Stimulated activated CD4-positive, alpha-beta T cell treated with anti-CD3 and anti-CD28 coated beads, Interleukin-2, amount 100 ng/mL, for 24 hours (primary cell): ENCODE measurements at places on chromosomes 3 and 15.

GRCh38 chr15:83472151-83472550, 25.0 kb downstream of the SH3GL3 start:
- DNase-seq = no peak

DNA sequence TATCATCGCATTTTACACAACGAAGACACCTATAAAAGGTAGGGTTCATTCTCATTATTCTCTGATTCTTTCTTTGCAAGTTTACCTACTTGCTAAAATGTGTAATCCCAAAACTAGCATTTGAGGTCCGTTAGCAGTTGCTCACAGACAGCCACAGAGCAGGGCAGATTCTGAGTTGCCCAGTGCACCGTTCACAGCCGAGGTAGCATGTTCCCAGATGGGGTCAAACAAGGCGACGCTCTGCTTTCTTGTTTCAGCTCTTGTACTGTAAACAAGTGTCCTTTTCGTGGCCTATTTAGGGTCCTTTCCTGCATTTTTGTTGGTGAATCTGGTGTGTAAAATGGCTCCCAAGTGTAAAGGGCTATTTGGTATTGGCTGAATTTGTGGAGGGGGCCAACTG, 3.1 kb downstream of the PPP1R2 start:
- peak; percentile 40 for DNase-seq

DNA sequence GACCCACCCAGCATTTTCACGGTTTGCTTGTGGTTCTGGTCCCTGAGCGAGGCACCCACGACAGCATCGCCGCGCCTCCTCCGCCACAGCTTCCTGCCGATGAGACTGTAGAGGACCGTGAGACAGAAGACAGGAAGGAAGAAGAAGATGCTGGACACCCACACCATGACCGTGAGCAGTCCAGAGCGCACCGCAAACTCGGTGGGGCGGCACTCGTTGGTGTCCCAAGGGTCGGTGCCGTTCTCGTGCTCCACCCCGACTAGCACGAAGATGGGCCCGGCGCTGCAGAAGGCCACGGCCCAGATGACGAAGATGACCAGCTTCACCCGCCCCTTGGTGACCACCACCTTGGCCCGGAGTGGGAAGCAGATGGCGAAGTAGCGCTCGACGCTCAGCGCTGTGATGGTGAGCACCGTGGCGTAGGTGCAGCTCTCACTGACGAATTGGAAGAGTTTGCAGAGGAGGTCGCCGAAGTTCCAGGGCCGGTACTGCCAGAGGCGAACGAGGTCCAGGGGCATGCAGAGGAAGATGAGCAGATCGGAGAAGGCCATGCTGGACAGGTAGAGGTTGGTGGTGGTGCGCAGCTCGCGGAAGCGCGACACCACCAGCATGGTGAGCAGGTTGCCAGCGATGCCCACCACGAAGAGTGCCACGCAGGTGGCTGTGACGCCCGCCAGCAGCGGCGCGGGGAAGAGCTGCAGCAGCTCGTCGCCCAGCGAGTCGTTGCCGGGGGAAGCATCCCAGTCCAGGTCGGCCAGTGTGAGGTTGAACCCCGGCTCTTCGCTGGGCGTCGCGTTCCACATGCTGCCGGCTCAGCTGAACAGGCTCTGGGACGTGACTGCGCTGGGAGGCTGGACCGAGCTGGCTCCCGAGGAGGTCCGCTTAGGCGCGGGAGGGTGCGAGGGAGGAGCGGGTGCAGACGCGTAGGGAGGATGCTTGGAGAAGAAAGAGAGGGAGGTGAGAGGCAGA, at the start of gene GHSR:
Gene GHSR, minus strand, starts transcription at position 846 of the 969 bp plus-strand sequence. Its CDS starts 43 bp downstream, at position 803.
- peak; percentile 19 for DNase-seq

DNA sequence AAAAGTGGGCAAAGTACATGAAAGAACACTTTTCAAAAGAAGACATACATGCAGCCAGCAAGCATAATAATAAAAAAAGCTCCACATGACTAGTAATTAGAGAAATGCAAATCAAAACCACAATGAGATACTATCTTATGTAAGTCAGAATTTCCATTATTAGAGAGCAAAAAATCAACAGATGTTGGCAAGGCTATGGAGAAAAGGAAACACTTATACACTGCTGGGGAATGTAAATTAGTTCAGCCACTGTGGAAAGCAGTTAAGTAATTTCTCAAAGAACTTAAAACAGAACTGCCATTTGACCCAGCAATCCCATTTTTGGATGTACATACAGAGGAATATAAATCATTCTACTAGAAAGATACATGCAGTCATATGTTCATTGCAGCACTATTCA, 360.7 kb downstream of the NSUN3 start:
- DNase-seq = no peak

GRCh38 chr3:72380193-72380592, 468.1 kb downstream of the SHQ1 start:
- no peak for DNase-seq

GRCh38 chr3:52792413-52792812, 2.2 kb upstream of the ITIH3 start:
- DNase-seq = no peak

GRCh38 chr3:153396581-153396980, 234.6 kb downstream of the RAP2B start:
- DNase-seq = no peak

DNA sequence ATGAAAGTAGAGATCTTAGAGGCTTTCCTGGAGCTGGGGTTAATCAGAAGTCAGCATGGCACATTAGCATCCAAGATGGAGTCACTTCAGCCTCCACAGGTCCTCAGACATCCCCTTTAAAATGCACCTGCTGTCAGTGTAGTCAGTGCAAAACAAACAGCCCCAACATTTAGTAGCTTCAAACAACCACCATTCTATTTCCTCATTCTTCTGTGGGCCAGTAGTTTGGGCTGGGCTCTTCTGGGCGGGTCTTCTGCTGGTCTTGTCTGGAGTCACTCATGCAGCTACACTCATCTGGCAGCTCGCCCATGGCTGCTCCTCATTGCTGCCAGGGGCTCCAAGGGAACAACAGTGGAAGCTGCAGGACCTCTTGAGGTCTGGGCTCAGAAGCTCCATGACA, 99.9 kb downstream of the TLE3 start:
- DNase-seq = no peak

- no peak for DNase-seq
Measured at GRCh38 chr3:41339758-41340157, 140.5 kb downstream of the CTNNB1 start.

GRCh38 chr3:27591312-27592210, 107.4 kb upstream of the SLC4A7 start:
- no peak for DNase-seq

DNA sequence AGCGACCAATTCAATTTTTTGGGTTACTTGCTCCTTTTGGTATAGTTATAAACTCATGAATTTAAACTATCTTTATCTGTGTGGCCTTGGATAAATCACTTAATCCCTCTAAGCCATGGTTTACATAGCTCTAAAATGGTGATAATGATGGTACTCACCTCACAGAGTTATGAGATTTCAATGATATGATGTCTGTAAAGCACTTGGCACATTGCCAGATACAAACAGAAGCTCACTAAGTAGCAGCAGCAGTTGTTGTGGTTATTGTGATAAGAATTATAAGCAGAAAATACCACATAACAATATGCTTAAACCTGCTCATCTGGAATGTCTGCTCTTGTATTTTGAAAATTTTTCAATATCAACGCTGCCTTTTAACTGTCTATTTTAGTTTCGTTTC, 185.1 kb upstream of the SNTN start:
- no peak for DNase-seq

GRCh38 chr15:95494971-95495541, 835.4 kb upstream of the NR2F2 start:
- DNase-seq = no peak

GRCh38 chr3:125055331-125055912, 375 bp downstream of the HEG1 start:
- peak; percentile 23 for DNase-seq

DNA sequence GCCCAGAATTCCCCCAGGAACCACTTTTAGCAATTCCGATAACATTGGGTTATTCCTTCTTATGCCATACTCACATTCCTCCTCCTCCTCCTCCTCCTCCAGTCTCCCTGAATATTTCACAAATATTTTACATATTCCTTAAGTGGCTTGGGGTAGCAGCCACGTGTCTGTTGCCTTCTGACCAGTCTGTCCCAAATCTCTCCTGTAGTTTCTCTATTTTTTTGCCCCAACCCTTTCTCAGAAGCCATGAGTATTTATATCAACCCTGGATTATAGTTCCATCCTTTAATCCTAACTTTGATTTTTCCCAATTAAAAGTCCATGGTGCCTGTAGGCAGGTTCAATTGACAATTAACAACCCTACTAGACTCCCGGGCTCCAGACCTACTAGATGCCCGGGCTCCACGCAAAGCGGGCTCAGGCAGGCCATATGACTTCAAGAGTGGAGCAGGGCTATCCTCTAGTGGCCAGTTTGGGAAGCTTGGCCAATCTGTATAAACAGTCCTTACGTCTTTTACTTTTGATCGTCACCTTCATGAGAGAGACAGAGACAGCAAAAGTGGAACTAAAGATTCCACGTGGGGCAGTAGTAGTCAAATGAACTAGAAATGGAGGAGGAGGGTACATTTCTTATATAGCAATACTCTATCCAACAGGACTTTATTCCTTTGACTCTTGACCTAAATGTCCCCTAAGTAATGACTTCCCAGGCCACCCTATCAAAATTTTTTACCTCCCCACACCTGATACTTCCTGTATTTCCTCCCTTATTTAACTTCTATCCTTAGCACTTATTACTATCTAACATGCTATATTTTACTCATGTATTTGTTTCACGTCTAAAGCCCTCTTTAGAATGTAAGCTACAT, 69.7 kb downstream of the USF3 start:
- no peak for DNase-seq

- no peak for DNase-seq
Measured at GRCh38 chr3:67863869-67864268, 209.5 kb upstream of the SUCLG2 start.

- DNase-seq = no peak
Measured at GRCh38 chr3:126484148-126484547, 8.5 kb upstream of the ZXDC start.

- no peak for DNase-seq
Measured at GRCh38 chr3:45975686-45976085, 19.9 kb downstream of the FYCO1 start.

DNA sequence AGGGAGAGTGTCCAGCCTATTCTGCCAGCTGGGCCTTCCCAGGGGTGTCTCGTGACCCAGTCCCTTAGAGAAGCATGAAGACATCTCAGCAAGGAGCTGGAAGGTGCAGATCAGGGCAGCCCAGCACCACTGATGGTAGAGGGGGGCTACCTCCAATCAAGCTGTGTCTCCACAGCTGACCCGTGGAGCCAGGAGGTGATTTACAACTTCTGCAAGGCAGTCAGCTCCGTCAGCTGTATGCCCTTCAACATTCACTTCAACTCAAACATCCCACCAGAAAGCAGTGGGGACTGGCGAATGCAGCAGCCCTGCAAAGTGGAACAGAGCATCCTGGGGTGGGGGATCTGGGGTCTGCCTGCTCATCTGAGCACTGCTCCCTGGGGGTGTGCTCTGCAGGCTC, 32.6 kb upstream of the FRG2C start:
- no peak for DNase-seq

DNA sequence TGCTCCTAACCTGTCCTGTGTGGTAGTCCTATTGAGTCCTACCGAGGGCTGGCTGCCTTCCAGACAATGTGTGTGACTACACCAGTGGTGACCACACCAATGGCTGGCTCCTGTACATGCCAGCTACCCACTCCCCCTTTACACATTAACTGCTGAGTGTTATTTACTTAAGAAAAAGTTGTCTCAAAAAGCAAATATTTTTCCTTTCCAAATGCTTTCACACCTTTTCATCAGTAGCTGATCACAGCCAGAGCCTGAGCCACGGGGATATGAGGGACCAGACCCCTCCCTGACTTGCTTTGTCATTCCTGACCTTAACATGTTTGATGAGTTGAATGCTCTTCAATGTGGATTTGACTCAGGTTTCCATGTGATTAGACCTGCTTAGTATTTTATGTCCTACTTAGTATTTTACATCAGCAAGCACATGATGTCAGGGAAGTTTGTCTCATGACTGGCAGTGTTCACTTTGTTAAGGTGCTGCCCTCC, 29.6 kb upstream of the GREM1 start:
- DNase-seq = no peak

GRCh38 chr3:56557831-56558170, 826 bp downstream of the CCDC66 start:
- DNase-seq = no peak

- DNase-seq = no peak
Measured at GRCh38 chr3:126321490-126321889, 35.7 kb downstream of the KLF15 start.

- no peak for DNase-seq
Measured at GRCh38 chr3:14929310-14930074, 17.9 kb upstream of the NR2C2 start.
